ENCODE measurements at places on chromosomes 5 and 9.
A peak's percentile ranks its signal among the peaks of the same experiment; 100 is the strongest.

- DNase-seq, result peak; percentile 55
These were observed 603.7 kb downstream of the BNC2 start for GRCh38 chr9:16266648-16267276.

DNA sequence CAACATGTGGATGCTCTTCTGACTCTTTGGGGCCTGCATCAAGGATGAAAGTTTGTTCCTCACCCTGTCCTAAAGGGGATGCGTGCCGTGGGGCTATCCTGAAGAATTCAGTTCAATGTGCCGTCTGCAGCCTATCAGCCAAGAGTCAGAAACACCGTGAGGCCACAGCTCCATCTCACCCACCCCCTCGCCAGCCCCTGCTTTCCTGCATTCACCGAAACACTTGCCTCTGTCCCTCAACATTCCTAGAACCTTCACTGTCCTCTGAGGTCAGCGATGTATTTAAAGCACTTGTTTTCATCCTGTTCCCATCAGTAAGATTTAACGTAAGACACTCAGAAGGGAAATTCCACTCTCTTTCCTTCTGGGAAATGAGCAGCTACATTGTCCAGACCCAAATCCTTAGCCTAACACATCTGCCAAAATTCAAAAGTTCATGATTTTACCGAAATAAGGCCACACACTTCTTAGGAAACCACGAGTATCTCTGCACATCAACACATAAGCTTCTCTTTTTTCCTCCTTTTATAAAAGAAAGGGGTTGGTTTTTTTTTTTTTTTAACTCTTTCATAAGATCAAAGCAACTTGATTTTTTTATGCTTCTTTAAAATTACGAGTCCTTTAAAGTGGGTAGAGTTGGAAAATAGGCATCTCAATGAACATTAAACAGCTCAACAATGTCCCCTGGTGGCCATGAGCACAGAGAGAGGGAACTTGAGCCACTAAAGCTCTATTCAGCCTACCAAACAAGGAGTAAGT lies 100.7 kb downstream of the SUSD1 start:
- peak; percentile 88 for DNase-seq

- DNase-seq, result no peak
These were observed 73.6 kb downstream of the CDH12 start for GRCh38 chr5:22779499-22779898.

GRCh38 chr5:14501353-14502293 lies 80.0 kb upstream of the OTULINL start:
- DNase-seq, result no peak

DNA sequence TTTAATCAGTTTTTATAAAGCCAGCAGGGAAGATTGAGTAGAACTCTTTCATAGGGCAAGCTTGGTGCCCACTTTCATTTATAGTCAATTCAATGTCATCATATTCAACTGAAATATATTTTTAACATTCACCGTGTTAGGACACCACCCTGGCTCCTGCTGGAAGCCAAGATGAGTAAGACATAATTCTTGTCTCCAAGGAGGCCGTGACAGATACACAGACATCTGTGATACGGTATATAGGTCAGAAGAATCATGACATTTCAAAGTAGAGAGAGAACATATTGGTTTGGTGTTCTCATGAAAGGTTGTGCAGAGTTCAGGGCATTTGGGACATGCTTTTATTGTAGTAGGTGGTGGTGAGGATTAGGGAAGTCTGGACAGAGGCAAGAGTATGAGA lies 120.1 kb downstream of the CMYA5 start:
- DNase-seq, result no peak

GRCh38 chr9:1039589-1039988 lies 10.6 kb upstream of the DMRT2 start:
- DNase-seq, result no peak

GRCh38 chr9:130114741-130115140 lies 57.5 kb upstream of the NCS1 start:
- DNase-seq, result no peak

GRCh38 chr5:111734013-111734412 lies 23.0 kb downstream of the NREP start:
- DNase-seq, result no peak

DNA sequence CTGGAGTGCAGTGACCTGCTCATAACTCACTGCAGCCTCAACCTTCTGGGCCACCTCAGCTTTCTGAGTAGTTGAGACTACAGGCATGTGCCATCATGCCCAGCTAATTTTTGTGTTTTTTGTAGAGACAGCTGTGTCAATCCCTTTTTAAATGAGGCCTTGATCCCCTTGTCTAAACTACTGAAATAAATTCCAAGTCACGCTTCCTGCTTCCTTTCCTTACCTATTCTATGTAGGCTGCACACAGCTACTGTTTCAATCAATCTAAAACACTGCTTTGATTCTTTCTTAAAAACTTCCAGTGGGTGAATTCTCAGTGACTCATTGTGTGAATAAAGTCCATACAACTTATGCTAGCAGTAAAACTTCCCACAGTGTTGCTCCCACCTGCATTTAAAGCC lies 2.9 kb upstream of the C7 start:
- DNase-seq, result no peak

DNA sequence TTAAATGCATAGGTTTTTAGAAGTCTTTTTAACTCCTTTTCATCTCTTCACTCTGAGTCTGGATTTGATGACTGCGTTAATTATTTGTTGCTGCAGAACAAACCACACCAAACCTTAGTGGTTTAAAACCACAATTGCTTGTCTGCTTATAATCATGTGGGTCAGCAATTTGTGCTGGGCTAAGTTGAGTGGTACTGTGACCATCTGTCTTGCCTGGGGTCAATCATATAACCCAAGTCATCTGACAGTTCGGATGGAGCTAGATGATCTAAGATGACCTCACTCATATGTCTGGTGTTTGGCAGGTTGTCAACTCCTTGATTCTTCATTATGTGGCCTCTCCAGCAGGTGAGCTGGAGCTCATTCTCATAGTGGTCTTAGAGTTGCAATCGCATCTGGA lies 219.1 kb upstream of the ELAVL2 start:
- DNase-seq, result no peak

DNA sequence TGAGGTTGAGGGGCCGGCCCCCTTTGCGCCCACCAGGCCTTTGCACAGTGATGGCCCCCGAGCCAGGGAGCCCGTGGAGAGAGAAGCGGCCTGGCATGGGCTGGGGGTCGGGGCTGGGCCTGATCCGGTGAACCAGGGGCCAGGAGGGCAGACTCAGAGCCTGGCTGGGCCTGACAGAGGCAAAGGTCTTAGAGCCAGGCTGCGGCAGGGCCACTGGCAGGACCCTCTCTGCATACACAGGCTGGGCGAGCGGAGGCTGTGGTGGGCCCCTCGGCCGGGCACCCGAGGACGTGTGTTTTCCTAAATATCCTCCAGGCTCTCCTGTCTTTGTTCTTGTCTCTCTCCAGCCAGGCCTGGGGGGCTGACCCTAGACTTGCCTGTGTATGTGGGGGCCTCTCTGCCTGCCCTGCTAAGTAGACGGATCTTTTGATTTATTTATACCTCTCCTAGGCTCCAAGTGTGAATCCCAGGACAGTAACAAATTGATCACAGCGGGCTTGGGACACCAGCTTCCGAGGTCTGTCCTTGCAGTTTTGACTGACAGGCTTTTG lies 933 bp downstream of the NEK6 start:
- DNase-seq, result no peak

GRCh38 chr9:133906932-133907910 lies 84.9 kb downstream of the VAV2 start:
- DNase-seq, result no peak
